ENCODE measurements at places on chromosomes 16 and 17. TPM values are rescaled to one million over a fixed set of nuclear protein-coding genes. Genes with fewer than 3 reads are reported as not detected.
A peak's percentile ranks its signal among the peaks of the same experiment; 100 is the strongest.

- DNase-seq = no peak
Observed at GRCh38 chr17:36600936-36601302, 464 bp upstream of the MRM1 start.

Gene KCNJ12
- total RNA-seq = 5.9 TPM

DNA sequence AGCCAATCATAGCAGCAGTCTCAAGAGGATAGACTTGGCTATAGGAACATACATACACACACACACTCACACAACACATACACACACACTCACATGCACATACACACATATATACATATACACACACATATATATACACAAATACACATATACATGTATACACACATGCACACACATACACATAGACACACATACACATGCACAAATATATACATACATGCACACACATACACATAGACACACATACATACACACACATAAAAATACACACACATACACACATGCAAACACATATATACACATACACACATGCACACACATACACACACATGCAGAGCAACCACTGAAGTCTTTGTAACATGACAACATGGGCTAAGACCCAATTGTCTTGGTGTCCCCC lies 19.7 kb downstream of the CBLN1 start:
- no peak for DNase-seq

DNA sequence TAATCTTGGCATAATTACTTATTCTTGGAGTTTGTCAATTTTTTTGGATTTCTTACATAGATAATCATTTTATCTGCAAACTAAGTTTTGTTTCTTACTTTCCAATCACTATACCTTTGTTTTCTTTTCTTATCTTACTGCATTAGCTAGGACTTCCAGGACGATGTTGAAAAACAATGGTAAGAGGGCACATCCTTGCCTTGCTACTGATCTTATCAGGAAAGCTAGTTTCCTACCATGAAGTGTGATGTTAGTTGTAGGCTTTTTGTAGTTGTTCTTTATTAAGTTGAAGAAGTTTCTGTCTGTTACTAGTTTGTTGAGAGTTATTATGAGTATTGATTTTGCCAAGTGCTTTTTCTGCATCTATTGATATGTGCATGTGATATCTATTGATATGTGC lies 31.0 kb downstream of the CDH13 start:
- DNase-seq = no peak

Gene SLC39A11
- total RNA-seq = 13.0 TPM

DNA sequence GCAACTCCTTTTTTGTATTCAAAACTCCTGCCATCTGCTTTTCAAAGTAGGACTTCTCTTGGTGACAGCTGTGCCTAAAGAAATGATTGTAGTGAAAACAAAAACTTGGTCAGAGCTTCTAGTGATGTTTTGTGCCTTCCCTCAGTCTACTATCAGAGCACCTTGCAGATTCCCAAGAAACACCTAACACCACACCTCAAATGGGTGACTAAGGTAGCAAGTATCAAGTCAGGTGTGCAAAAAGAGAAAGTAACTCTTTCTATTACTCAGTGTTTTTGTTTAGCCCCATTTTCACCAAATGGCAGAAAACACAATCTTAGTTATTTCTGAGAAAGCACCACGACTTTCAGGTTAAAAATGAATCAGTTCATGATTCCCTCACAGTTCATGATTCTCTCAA lies 2.0 kb upstream of the PMFBP1 start:
- no peak for DNase-seq

- peak; percentile 44 for DNase-seq
Observed at GRCh38 chr16:89431158-89431584, 59.2 kb downstream of the ANKRD11 start.

GRCh38 chr17:74852237-74853047 lies 7.2 kb downstream of the GRIN2C start:
- DNase-seq = no peak

DNA sequence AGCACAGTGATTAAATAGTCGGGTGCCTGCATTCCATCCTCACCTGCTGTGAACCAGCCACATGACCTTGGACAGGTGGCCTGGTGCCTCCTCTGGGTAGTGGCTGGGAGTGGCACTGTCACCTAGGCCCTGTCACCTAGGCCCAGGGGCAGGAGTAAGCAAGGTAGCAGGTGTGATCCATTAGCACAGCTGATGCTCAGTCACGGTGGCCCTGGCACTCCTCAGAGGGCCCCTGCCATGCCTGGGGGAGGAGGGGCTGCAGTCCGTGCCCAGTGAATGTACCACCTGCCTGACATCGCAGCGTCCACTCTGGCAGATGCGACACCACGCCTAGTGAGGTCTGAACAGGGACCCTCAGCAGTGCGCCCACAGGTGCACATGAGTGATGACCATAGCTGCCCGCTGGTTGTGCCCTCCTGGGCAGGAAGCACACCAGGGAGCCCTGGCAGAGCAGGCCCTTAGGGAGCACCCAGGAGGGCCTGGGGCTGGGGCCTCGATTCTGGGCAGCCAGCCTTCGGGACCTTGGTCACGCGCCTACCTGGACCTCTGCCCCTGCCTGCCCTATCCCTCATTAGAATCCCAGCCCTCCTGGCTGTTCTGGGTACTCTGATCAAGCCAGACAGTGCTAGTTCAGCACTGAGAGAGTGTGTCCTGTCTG lies 33.1 kb upstream of the CRISPLD2 start:
- DNase-seq = no peak

GRCh38 chr16:2090777-2091546 lies 43.2 kb downstream of the TSC2 start:
- DNase-seq = no peak

Gene QPRT
- total RNA-seq = 60.3 TPM

DNA sequence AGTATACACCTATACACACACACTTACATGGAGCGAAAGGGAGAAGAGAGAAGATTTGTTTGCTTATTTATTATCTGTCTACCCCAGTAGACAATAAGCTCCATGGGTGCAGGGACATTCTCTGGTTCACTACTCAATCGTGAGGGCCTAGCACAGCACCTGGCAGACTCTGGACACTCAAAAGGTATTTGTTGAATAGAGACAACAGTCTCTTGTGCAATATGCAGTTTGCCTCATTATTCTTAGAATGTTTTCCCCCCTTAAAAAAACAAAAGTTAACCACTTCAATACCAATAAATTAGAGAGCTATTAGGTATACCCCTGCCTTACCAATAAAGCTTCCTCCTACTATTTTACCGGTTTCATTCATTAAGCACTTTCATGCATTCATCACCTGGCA lies 2.0 kb downstream of the AKAP10 start:
- DNase-seq = no peak

GRCh38 chr17:78497115-78497540 lies 80.1 kb downstream of the DNAH17 start:
- DNase-seq = peak; percentile 35

Gene RHBDF1
- 40.2 TPM for total RNA-seq

DNA sequence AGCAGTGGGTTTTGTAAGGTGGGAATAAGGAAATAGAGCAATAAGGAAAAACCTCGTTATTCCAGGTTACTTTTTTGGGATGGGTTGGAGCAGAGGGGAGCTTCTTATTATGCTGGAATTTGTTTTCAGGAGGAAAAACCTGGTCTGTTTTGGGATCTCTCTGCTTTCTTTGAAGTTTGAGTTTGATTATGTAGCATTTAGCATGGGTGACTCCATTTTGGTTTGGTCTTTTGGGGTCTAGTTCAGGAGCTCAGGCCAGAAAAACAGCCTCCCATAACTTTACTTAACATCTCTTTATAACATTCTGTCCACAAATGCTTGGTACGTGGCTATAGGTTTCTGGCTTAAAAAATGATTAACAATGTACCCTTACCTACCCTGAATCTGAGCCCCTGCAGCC lies 8.5 kb upstream of the ZG16 start:
- no peak for DNase-seq

Gene ASIC2
- total RNA-seq = 0.25 TPM

Gene PRSS8
- total RNA-seq = 169 TPM

DNA sequence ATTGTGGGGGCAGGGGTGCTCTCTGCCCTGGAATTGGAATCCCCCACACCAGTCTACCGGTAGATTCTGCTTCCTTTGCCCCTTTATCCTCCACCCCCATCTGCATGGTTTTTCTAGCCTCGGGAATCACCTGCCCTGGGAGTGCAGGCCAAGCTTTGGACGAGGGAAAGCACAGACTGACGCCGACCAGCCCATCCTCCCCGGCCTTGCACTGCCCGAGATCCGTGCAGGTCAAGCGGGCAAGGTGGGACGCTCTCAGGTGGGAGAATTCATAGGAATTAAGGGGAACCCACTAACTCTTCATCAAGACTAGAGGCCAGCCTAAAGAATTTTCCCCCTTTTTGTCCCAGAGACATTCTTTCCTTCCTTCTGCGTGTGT lies 9.9 kb upstream of the HOXB13 start:
- no peak for DNase-seq

DNA sequence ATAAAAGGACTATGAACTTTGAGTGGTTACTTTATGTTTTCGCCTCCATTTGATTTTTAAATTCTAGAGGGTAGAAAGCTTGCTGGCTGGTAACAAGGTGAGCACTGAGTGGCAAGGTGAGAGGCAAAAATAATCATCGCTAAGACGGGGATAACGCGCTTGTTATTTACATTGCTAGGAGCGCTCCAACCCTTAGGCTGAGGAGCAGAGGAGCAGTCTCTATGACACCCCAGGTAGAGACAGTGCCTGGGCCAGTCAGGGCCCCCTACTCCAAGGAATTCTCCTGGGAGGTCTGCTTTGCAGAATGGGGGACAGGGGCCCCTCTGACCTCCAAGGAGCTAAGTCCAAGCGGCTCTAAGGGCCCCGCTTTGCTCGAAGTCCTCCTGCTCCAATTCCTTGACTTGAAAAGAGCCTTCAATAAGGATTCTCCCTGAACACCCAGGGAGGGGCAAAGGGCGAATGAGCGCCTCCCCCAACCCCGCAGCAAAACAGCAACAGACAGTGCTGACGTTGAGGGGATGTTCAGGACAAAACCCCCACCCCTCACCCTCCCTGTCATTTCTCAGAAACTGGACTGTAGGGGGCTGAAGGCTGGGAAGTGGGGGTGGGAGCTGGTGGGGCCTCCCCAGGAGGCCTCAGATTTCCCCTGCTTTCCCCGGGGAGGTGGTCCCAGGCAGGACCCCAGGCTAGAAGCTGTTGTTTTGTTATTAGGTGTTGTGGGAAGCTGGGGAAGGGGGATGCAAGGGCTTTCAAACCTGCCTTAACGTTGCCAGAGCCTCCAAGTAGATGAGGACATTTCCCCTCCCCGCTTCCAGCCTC lies 10.2 kb upstream of the FOXF1 start:
- DNase-seq = no peak

Gene PMP22
- total RNA-seq = 12.6 TPM

- DNase-seq = peak; percentile 64
Observed at GRCh38 chr17:7857713-7858521, at the start of gene CYB5D1. TSS of gene CYB5D1 (plus strand) at chr17:7858003. CDS start at chr17:7858135, 132 bp downstream.

GRCh38 chr16:86566601-86566965 lies at the start of gene FOXC2:
TSS of gene FOXC2 (plus strand) at chr16:86566829. CDS start at chr16:86567336, 507 bp downstream.
- peak; percentile 77 for DNase-seq

GRCh38 chr17:38464723-38465390 lies 36.6 kb downstream of the ARHGAP23 start:
- peak; percentile 57 for DNase-seq
